ENCODE measurements at places on chromosomes 13 and 19.

GRCh38 chr19:36418287-36419001 is at the start of gene ZFP82:
Gene ZFP82 (minus strand): TSS chr19:36418644. CDS start chr19:36409789, 8,855 bp downstream.
- peak; percentile 13 for DNase-seq

DNA sequence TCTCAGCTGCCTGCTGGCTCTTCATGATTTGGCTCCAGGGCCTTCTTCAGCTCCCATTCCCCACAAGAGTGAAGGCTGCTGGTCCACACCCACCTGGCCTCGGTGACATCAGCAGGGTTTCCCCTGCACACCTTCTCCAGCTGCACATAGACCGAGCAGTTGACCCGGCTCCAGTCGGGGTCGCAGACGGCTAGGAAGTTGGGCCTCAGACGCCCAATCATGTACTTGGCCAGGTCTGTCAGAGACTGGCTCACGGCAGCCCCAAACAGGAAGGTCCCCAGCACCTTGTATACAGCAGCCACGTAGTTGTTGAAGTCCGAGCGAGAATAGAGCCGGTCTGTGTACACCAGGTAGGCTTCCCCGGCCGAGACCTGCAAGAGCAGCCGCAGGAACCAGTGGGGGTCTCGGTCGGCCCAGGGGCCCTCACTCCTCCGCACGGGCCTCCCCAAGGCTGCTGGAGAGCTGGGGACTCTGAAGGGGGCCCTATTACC is 3.8 kb downstream of the PLPP2 start:
- no peak for DNase-seq

DNA sequence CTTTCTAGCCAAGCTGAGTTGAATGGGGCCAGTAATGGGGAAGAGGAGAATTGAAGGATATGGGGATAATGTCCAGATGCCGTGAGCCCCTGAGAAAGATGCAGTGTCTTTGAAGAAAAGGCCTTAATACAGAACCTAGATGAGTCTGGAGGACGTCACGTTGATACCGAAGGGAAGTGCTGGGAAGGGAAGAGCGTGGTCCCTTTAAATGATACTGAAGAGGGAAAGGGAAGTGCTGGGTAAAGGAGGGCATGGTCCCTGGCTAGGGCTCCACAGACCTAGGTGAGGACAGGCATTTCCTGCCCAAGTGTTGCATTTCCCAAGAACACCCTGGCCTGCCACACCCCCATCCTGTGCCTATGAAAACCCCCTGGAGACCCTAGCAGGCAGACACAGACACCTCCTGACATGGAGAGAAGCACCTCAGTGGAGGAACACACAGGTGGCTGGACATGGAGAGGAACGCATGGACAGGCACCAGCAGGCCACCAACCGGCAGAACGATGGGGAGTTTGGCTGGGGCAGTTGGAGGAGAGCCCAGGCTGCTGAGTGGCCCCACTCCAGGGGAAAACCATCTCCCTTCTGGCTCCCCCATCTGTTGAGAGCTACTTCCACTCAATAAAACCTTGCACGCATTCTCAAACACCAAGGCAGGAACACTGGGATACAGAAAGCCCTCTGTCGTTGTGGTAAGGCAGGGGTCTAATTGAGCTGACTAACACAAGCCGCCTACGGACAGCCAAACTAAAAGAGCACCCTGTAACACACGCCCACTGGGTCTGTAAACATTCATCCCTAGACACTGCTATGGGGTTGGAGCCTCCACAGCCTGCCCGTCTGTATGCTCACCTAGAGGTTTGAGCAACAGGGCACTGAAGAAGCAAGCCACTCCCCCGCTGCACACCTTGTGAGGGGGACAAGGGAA is 34.9 kb upstream of the POMP start:
- DNase-seq, result no peak

GRCh38 chr13:113166266-113166665 is 7.8 kb downstream of the PROZ start:
- no peak for DNase-seq

DNA sequence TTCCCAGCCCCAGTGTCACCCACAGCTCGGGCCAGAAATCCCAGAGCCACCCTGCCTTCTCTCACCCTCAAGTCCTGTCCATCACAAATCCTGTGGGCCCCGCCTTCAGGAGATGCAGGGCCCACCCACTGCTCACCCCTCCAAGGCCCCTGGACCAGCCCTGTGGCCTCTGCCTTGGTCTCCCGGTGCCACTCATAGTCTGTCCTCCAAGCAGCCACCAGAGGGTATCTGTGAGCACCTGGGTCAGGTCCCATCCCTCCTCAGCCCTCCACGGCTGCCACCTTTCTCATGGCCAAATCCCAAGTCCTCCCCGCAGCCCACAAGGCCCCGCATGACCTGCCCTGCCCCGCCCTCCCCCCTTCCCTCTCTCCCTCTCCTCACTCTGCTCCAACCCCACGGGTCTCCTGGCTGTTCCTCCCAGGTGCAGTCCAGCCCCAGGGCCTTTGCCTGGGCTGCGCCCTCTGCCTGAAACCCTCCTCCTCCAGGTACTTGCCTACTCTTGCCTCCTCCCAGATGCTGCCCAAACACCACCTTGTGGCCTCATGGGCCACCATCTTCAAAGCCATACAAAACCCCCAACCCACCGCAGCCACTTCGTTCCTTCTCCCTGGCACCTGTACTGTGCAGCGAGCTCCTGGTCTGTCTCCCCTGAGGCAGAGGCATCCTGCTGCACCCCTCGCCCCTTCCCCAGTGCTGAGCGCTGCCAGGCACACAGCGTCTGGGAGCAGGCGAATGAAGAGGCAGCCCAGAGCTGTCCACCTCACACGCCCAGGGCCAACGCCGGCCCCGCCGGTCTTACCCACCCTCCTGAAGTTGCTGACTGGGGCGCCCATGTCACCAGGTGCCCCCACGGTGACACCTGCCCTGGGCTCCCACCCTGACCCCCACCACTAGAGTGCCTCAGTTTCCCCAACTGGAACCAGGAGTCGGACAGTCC is 13.2 kb upstream of the UQCR11 start:
- DNase-seq, result no peak

DNA sequence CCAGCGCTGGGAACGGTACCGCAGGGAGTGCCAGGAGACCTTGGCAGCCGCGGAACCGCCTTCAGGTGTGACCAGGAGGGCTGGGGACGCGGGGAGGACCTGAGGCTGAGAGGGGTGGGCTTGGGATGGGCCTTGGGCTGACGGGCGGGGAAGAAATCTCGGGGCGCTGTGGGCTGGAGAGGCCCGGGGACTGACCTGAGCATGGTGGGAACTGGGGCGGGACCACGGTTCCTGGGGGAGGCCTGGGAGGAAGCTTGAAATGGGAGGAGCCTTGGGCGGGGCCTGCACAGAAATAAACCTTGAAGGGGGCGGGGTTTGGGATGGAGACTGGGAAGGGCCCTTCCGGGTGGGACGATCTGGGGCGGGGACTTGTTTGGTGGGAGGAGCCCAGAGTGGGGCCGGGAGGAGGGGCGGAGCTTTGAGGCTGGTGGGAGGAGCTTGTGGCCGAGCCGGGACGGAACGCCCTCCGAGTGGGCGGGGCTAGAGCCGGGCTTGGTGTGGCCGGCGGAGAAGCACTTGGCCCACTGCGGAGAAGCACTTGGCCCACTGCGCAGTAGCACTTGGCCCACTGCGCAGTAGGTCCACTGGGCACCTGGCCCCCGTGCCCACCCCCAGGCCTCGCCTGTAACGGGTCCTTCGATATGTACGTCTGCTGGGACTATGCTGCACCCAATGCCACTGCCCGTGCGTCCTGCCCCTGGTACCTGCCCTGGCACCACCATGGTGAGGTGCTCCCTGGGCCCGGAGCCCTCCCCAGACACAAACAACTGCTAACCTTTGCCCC is 2.8 kb downstream of the GIPR start:
- peak; percentile 72 for DNase-seq

GRCh38 chr19:21576481-21576880 is 71.1 kb downstream of the ZNF429 start:
- peak; percentile 1 for DNase-seq

- no peak for DNase-seq
These were observed 740 bp downstream of the ZNF555 start for GRCh38 chr19:2841855-2842574.
